ENCODE measurements at places on chromosomes 4 and X.

- no peak for DNase-seq
These were observed 65.8 kb downstream of the TEC start for GRCh38 chr4:48203819-48204218.

GRCh38 chrX:121635141-121635540 lies 587.7 kb downstream of the GLUD2 start:
- DNase-seq: no peak

DNA sequence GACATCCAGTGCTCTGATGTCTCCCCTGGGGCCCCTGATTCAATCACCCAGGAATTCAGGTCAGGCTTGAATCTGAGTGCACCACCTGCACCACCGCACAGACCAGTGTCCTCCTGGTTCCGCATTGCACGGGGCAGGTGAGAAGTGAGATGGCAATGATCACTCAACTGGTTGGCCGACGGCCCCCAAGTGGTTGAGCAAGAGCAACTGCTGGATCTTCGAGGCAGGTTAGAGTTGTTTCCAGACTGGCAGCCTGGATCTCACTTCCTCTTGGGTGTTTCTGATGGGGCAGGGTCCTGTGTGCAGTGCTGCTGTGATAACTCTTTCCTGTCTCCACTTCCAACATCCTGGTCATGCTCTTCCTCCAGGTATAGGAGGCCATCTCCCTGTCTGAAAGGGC lies 50.4 kb downstream of the C4orf50 start:
- DNase-seq: no peak

- no peak for DNase-seq
These were observed 168.0 kb upstream of the PACRGL start for GRCh38 chr4:20532116-20532790.

GRCh38 chr4:8844976-8845690 lies 26.5 kb downstream of the HMX1 start:
- no peak for DNase-seq

All from hypothalamus (tissue), 51 donors.